ENCODE measurements at places on chromosomes 5 and 9.

DNA sequence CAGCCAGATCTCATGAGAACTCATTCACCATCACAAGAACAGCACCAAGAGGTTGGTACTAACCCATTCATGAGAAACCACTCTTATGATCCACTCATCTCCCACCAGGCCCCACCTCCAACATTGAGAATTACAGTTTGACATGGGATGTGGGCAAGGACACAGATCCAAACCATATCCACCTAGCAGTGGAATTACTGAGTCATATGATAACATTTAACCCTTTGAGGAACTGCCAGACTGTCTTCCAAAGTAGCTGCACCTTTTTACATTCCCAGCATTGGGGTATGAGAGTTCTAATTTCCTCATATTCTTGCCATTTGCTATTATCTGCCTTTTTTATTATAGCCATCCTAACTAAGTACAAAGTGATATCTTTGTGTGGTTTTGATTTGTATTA is 51.9 kb downstream of the CTNNA1 start:
- H3K4me3 ChIP-seq = no peak overlapping the region
- H3K4me1 ChIP-seq = peaks cover 8% of the 10 kb centered on the region
- no peak overlapping the region for H3K27ac ChIP-seq
- H3K27me3 ChIP-seq = peaks cover 56% of the 10 kb centered on the region

DNA sequence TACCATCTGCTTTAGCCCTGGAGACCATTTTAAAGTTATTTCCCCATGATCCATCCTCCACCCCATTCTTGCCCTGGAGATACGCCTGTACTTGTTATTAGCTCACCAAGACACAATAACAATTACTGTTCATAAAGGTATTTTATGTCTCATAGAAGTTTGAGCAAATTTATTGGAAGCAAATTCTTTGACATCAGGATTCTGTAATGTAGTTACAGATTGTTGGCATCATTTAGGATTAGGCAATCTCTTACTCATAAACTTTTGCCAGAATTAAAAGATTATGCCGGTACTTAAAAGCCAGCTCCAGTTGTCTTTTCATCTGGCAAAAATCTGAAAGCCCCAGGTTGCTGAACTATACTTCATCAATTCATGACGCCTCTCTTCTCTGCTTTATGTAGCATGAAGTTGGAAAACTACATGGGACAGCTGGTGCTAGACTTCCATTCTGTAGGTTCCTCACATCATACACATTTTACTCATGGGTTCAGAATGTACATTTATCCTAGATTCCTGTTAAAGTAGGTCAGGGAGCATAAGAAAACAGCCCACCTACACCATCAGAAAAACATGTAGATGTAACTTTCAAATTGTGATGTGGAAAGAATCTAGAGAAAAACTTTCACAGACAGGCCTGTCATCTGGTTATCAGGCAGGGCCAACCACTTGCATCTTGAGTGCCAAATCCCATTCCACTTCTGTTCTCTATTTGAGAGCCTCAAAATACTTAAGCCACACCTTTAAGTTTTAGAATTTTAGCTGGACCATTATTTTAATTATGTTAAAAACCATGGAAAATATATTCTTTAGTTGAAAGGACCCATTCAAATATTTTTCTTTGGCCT is 14.0 kb downstream of the ATP10B start:
- H3K27ac ChIP-seq = no peak overlapping the region
- H3K36me3 ChIP-seq = no peaks in the 10 kb centered on the region
- no peaks in the 10 kb centered on the region for H3K4me1 ChIP-seq

- DNase-seq = no peak
- no peak overlapping the region for H3K4me3 ChIP-seq
- H3K4me1 ChIP-seq = no peaks in the 10 kb centered on the region
- H3K36me3 ChIP-seq = no peaks in the 10 kb centered on the region
- no peak overlapping the region for H3K27ac ChIP-seq
- no peaks in the 10 kb centered on the region for H3K27me3 ChIP-seq
These were observed 128.2 kb upstream of the SEMA6A start for GRCh38 chr5:116702776-116703175.

DNA sequence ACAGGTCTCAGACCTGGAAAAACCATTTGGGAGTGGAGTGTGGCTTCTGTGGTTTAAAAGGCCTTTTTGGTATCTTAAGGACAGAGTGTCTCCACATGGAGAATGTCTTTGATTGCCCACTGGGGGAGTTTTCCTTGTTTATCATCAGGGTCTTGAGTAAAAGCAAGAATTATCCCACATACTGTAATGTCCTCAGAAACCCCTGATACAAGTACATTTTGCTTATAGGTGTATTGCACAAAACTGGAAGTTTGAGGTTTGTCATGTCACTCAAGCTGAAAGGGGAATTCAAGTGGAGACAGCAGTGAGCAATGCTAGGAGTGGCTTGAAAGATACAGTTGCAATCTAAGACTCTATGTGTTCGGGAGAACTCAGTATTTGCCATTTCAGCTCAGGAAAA is 62.7 kb upstream of the GRAMD2B start:
- no peak overlapping the region for H3K4me3 ChIP-seq
- no peak for DNase-seq
- no peak overlapping the region for H3K27ac ChIP-seq
- H3K27me3 ChIP-seq = no peaks in the 10 kb centered on the region
- no peaks in the 10 kb centered on the region for H3K36me3 ChIP-seq

DNA sequence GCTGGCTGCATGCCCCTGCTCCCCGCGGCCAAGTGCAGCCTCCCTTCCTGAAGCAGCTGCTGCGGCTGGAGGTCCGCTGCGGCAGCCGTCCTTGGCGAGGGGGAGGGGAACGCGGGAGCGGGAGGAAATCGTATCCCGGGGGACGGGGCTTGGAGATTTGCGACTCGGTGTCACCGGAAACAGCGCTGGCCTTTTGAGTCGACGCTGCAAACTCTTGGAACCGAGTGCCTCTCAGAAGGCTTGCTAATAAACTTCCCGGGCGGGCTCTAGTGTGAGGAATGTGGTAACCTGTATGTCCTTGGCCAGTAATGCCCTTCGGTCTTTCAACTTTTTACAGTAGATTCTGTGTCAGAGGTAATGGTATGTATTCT is 82.7 kb downstream of the PTPDC1 start:
- H3K4me1 ChIP-seq = peaks cover 42% of the 10 kb centered on the region
- no peaks in the 10 kb centered on the region for H3K27me3 ChIP-seq
- H3K27ac ChIP-seq = peak overlapping the region; percentile 81
- no peak for DNase-seq
- H3K4me3 ChIP-seq = peak overlapping the region; percentile 90
- H3K36me3 ChIP-seq = peaks cover 27% of the 10 kb centered on the region

- no peak overlapping the region for H3K4me3 ChIP-seq
- H3K27me3 ChIP-seq = no peaks in the 10 kb centered on the region
- no peak for DNase-seq
- no peak overlapping the region for H3K27ac ChIP-seq
These were observed 34.9 kb downstream of the WNK2 start for GRCh38 chr9:93218671-93219420.

DNA sequence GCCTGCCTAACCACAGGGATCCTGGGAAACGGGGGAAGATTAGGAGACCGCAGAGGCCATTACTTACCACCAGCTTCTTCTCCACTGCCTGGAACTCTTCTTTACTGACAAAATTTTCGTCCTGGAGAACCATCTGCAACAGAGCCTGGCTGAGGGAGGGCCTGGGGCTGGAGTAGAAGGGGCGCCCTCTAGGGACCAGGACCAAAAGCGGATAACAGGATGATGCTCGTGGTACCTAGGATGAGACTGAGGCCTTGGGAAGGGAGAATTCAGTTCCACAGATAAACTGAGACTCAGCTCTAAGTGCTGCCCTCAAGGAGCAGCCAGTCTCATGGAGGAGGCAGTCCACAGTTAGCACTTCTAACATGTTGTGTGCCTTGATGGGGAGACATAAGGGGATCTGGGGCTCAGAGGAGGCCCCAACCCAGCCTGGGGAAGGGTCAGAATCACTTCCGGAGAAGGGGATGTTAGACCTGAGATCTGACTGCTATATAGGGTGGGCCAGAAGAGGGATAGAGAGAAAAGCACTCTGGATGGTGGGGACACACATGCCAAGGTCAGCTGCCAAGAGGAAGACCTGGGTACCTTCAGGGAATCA is 1.2 kb downstream of the SPATA24 start:
- peaks cover 39% of the 10 kb centered on the region for H3K4me1 ChIP-seq
- H3K36me3 ChIP-seq = no peaks in the 10 kb centered on the region
- H3K27ac ChIP-seq = peak overlapping the region; percentile 100

DNA sequence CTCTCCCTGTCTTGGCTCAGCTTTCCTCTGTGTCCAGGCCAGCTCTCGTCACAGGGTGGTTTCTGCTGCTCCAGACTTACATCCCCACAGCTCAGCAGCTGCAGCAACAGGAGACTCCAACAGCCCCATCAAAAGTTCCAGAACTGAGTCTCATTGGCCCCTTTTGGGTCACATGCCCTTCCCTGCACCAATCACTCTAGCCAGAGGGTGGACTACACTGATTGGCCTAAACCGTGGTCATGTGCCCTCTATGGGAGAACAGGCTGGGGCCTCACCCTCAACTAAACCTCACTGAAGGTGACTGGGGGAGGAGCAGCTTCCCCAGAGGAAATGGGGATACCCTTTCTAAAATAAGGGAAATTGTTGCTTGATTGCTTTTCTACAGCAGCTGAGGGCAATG is 44.4 kb upstream of the CPLX2 start:
- peaks cover 2% of the 10 kb centered on the region for H3K4me1 ChIP-seq
- no peak for DNase-seq
- H3K4me3 ChIP-seq = no peak overlapping the region
- H3K27ac ChIP-seq = no peak overlapping the region
- peaks cover 14% of the 10 kb centered on the region for H3K27me3 ChIP-seq

- no peaks in the 10 kb centered on the region for H3K4me1 ChIP-seq
- no peak overlapping the region for H3K27ac ChIP-seq
- no peaks in the 10 kb centered on the region for H3K36me3 ChIP-seq
These were observed 228.7 kb downstream of the DCP2 start for GRCh38 chr5:113205323-113205722.

- peaks cover 4% of the 10 kb centered on the region for H3K27me3 ChIP-seq
- no peaks in the 10 kb centered on the region for H3K36me3 ChIP-seq
- H3K4me3 ChIP-seq = no peak overlapping the region
- no peaks in the 10 kb centered on the region for H3K4me1 ChIP-seq
These were observed 180.2 kb downstream of the ADCY2 start for GRCh38 chr5:7576023-7576715.

DNA sequence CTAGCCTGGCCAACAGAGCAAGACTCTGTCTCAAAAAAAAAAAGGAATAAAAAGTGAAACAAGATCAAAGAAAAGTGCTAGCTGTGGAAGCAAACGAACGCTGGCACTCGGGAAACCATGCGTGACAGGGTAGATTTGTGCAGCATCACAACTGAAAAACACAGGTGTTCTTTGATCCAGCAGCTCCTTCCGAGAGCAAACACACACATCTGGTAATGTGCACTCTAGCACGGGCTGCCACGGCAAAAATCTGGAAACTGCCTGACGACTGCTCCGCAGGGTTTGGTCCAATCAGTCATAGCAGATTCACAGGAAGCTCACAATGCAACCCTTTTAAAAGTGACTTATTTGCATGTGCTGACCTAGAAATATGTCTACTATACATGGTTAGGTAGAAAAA is 80.0 kb downstream of the SYK start:
- H3K27ac ChIP-seq = no peak overlapping the region
- H3K36me3 ChIP-seq = no peaks in the 10 kb centered on the region
- no peak overlapping the region for H3K4me3 ChIP-seq
- no peaks in the 10 kb centered on the region for H3K4me1 ChIP-seq
- DNase-seq = no peak

DNA sequence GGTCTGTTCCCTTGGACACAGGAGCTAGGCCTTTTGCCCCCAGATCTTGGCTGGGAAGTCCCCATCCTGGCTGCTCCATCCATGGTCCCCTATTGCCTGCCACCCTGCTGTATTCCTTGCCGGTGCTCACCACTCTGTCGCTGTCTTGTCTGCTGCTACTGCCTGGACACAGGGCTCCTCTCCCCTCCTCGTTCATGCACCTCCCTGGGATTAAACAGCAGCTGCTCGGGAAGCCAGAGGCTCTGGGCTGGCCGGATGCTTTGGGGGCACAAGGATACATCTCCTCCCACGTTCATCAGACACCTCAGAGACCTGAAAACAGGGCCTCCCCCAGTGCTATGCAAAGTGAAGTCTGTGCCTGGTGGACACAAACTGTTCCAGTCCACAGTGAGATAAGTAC is 110.4 kb downstream of the ZNF354C start:
- peaks cover 7% of the 10 kb centered on the region for H3K27me3 ChIP-seq
- no peaks in the 10 kb centered on the region for H3K36me3 ChIP-seq
- peaks cover 3% of the 10 kb centered on the region for H3K4me1 ChIP-seq
- no peak for DNase-seq
